Calu3 (cell line): ENCODE measurements at places on chromosomes 16 and 17.

GRCh38 chr17:50797135-50797810 lies 30.0 kb upstream of the ANKRD40CL start:
- DNase-seq: no peak

GRCh38 chr17:64457156-64457555 lies 8.2 kb downstream of the MILR1 start:
- DNase-seq: no peak

DNA sequence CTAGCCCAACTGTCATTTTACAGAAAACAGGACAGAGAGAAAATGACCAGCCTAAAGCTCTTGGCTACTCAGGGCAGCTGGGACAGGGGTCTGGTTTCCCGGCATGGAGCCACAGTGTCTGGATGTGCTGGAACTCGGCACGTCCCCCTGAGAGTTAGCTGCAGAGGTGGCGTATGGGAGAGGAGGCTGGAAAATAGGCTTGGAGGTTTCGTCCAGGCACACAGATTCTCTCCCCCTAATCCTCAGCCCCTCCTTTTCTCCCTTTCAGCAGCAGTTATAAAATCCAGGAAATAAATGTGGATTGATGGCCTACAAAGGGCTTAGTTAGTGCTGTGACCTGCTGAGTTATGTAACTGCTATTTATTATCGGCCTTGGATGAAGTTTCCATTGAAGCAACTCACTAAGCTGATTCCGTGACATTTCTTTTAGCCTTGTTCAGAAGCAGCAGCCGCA lies 89.5 kb upstream of the TOB1 start:
- DNase-seq: no peak

DNA sequence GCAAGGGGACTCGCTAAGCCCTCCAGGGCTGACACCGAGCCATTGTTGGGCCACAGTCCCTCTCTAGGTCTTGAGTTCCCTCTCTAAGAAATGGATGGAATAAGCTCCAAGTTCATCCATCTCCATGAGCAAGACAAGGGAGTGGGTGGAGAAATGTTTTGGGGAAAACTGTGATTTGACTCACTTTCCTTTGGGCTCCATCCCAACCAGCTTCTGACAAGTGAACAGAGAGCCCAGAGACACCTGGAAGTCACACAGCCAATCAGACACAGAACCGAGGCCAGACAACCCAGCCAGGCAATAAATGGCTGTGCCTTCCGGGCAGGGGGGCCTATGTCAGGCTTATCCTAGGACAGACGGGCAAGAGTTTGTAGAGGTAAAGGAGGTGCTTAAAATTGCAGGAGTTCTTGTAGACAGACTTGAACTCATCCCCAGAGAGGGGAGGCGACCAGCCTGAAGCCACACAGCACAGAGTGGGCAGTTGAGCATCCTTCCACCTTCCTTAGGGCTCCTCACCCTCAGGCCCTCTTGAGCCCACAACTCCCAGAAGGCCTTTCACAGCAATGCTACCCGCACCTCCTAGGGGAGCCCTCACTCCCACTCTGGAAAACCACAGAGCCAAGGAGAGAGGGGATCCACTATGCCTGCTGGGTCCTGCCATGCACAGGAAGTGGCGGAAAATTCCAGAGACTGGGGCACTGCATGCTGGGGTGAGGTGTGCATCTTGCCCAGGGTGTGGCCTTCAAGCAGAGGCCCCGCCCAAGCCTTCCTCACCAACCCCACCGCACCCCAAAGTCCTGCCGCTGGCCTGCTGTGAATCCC lies 9.5 kb upstream of the FAM83G start:
- DNase-seq: no peak

- DNase-seq: no peak
Measured at GRCh38 chr16:57604177-57604576, 24.3 kb upstream of the ADGRG1 start.

GRCh38 chr17:15914400-15915170 lies 30.3 kb upstream of the ADORA2B start:
- DNase-seq: no peak

- no peak for DNase-seq
Measured at GRCh38 chr16:57518520-57518919, 17.9 kb downstream of the CCDC102A start.

DNA sequence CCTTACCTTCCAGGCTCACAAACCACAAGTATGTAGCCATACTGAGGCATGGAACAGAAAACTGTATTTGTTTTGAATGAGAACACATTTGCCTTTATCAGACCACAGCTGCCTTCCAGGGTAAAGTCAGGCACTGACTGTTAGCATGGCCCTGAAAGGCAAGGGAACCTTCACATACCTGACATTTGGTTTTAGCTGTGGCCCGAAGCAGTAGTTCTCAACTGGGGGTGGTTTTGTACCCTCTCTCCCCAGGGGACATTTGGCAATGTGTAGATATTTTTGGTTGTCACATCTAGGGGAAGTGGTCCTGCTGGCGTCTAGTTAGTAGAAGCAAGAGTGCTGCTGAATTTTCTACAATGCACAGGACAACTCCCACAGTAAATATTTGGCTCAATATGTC lies 9.2 kb downstream of the HERPUD1 start:
- no peak for DNase-seq

- no peak for DNase-seq
Measured at GRCh38 chr17:47986520-47986919, 15.6 kb downstream of the CDK5RAP3 start.
